ENCODE measurements at places on chromosomes 16 and 17.

DNA sequence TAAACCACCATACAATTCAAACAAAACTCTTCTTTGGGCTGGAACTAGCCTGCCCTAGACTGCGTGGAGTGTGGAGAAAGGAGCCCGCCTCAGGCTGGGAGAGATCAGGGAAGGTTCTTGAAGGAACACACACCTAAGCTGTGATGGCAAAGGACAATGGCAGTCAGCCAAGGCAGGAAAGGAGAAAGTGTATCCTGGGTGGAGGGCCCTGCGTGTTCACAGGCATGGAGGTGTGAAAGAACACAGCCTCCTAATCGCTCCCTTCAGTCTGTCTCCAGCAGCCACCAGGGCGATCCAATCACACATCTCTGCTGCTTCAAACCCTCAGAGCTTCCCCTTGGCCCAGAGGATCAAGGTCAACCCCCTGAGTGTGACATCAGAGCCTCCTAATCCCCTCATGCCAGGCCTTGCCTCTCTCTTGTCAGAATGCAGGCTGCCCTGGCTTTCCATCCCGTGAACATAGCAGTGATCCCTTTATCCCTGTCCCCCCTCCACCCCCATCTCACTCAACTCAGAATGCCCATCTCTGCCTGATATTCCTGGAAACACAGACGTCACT lies 173.0 kb downstream of the KATNIP start:
- no peak for DNase-seq

- DNase-seq: no peak
These were observed 28.2 kb upstream of the KPNB1 start for GRCh38 chr17:47621293-47622179.

DNA sequence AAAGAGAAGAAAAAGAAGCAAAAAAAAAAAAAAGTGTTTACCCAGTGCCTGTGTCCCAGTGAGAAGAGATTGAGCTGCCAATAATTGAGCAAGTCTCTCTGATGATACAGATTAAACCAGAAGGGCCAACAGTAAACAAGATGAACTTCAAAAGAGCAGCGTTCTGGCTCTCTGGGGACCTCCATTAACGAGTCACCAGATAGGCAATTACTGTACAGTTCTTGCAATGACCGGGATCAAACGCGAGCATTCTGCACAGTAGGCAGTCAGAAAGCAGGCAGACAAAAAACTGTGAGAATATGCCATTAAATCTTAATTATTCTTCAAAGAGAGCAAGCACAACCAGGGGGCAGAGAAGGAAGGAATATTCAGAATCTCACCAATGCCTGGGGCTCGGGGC lies 626.1 kb downstream of the TMEM114 start:
- DNase-seq: no peak

DNA sequence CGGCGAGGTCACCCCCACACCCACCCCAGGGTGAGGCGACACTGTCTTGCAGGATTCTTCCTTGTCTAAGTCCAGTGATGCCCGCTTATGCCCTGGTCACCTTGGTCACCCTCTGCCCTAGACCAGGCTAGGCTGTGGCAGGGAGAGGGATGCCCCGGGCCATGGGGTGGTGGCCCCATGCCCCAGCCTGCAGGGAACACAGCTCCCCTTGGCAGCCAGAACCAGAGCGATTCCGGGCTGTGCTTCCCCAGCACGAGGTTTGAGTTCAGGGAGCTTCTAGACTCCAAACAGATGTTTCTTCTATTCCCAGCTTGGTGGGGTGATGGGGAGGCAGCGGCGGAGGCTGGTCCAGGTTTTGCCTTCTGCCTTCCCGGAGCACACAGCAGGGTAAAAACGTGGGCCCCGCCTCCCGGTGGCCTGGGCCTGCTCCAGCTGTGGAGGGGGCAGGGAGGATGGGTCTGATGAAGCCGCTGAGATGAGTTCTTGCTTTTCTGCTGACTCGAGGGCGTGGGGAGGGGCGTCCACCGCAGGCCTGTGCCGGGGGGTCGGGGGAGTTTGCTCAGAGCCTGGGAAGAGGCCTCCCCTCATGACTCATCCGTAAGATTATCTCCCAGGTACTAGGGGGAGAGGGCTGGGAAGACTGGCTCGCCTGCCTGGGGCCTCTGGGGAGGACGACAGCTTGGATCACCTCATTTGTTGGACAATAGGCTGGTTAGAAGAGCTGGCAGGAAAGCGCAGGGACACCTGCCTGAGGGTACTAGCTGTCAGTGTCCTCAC lies 15.4 kb downstream of the SMTNL2 start:
- DNase-seq: no peak

DNA sequence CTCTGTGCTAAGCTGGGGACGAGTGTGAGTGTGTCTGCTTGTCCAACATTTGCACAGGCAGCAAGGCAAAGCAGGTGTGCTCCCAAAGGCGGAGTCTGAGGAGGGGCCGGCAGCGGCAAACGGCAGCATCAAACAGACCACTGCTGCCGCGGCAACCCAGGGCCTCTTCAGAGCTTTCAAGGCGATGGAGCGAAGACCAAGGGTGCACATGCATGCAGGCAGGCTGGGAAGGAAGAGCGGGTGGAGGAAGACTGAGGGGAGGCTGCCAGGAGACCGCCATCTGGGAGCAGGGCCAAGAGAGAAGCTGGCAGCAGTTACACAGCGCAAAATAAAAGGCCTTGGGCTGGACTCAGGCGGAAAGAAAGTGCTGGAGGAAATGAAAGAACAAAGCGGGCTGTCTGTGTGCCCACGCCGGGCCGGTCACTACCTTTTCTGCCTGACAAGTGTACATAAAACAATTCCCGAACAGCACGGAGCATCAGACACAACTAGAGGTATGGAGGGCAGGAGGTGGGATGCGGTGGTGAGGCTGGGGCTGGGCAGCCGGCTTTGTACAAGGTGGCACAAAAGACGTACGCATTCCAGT lies 8.5 kb downstream of the TIMM22 start:
- no peak for DNase-seq

GRCh38 chr17:38685491-38685890 lies 10.7 kb upstream of the EPOP start:
- DNase-seq: no peak

DNA sequence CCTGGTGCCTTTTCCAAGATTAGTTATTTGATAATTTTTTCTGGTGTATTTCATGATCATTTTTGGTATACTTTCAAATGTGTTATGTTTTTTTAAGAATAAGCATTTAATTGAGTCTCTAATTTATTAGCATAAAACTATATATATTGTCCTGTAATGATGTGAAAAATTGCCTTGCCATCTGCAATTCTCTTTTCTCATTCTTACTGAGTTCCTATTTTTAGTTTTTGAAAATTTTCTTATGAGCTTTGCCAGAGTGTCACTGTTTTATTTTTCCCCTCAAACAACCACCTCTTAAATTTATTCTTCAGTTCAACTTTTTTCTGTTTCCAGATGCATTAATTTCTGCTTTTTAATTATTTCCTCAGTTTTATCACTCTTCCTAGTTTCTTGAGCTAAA lies 59.3 kb downstream of the PRKCB start:
- no peak for DNase-seq

GRCh38 chr17:3221850-3222249 lies 14.4 kb downstream of the OR1A1 start:
- no peak for DNase-seq

GRCh38 chr16:85284141-85284817 lies 172.0 kb upstream of the CIBAR2 start:
- DNase-seq: no peak

DNA sequence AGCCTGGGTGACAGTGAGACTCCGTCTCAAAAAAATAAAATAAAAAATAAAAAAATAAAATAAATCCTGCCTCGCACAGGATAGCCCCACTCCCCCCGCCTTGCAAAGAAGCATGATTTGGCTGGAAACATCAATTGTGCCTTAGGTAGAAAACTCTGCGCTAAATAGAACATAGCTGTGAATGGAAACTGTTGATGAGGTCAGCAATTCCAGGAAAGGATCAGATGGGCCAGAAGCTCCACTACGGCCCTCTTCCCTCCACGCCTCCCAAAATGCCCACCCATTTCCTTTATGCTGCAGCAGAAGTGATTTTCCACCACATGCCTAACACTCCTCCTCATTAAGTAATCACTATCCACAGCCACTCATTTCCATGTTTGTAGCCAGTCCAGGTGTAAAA lies 473.4 kb downstream of the XYLT1 start:
- DNase-seq: no peak

- DNase-seq: no peak
These were observed 25.8 kb downstream of the SMTNL2 start for GRCh38 chr17:4610162-4610561.

- DNase-seq: no peak
These were observed 18.2 kb downstream of the METTL9 start for GRCh38 chr16:21617607-21618006.

DNA sequence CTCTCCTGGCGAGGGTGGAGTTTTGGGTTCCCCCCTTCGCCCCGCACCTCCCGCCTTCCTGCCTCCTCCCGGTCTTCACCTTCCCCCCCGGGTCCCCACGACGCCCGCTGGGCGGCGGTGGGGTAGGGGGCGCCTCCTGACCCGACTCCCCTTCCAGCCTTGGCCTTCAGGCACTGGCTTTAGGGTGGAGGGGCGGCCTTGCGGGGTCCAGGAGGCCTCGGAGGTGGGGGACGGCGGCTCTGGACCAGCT lies 2.4 kb downstream of the SLC16A3 start:
- DNase-seq: no peak

GRCh38 chr17:73446617-73447016 lies 134.8 kb upstream of the CDC42EP4 start:
- DNase-seq: no peak

DNA sequence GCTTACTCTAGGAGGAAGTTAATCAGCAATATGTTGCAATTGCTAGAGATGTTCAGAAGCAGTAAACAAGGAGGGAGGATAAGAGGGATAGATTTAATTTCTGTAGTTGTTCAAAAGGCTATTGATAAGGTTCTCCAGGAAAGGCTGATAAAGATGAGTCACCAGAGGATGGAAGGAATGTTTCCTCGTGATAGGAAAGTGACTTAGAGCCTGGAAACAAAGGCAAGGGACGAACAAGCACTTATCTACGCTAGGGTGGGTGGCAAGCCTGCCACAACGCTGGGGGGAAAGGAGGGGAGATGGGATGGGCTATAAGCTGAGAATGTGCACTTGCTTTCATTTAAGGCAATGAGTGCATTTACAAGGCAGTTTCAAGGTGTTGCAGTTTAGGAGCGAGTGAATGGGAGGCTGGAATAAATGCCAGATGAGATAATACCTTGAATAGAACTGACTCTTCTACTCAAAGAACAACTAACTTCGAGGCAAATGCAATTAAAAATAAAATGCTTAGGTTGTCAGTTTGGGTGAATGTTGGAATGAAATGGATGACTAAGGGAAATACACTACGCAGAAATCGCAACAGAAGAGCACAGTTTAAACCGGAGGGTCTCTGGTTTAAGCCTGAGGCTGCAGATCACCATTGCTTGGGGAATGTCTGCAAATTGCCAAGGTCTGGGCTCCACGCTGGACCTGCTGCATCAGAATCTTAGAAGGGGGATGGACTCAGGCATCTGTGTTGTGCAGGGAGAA lies 76.0 kb upstream of the RBBP6 start:
- DNase-seq: no peak

DNA sequence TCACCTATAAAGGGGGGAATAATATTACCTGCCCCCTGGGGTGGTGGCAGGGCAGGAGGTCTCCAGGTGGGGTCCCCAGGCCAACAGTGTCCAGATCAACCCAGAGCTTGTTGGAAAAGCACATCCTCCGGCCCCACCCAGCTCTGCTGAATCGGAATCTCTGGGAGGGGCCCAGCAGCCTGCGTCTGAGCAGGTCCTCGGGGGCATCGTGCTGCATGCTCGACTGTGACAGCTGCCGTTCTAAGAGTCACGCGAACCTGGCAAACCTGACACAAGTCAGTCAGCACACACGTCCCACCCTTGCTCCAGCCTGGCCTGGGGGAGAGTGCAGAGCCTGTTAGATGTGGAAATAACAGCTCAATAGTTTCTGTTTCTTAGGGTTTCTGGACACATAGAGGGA lies 72.3 kb downstream of the CRISPLD2 start:
- DNase-seq: no peak

- DNase-seq: no peak
These were observed 32.2 kb downstream of the MPHOSPH6 start for GRCh38 chr16:82137822-82138167.

DNA sequence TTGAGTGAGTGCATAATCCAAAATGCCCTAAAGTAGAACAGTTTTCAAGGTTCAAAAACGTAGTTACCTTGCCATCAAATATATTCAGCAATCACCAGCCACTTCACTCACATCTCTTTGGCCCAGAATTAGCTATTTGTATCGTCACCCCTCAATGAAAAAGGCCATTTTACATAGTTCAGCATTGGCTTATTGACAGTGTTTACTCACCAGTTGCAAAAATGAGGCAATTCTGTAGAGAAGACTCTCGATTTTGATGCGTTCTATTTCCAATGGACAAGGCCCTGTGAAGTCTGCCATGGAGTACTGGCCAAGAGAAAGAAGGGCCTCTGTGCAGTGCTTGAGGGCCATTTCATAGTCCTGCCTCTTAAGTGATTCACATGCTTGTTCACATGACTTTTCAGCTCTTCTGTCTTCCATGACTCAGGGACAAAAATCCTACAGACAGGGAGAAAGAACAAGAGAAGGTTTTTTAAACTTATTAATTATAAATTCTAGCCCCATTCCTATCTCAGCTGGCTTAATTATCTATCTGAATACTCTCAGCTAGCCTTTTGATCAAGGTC lies 26.5 kb downstream of the HELZ start:
- no peak for DNase-seq

DNA sequence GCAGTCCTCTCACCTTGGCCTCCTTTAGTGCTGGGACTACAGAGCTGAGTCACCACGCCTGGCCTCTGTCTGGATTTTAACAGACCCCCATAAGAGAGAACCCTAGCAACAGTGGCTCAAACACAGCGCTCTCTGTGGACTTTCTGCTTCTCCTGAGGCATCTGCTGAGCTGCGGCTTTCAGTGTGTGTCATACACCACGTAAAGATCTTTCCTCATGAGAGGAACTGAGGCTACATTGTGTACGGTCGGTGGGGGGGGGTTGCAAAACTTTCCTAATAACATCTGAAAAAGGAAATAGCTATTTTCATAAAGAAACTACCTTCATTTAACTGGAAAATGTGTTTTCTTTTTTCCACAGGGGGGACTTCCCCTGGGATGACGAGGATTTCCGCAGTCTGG lies 32.9 kb downstream of the DEF8 start:
- DNase-seq: no peak

DNA sequence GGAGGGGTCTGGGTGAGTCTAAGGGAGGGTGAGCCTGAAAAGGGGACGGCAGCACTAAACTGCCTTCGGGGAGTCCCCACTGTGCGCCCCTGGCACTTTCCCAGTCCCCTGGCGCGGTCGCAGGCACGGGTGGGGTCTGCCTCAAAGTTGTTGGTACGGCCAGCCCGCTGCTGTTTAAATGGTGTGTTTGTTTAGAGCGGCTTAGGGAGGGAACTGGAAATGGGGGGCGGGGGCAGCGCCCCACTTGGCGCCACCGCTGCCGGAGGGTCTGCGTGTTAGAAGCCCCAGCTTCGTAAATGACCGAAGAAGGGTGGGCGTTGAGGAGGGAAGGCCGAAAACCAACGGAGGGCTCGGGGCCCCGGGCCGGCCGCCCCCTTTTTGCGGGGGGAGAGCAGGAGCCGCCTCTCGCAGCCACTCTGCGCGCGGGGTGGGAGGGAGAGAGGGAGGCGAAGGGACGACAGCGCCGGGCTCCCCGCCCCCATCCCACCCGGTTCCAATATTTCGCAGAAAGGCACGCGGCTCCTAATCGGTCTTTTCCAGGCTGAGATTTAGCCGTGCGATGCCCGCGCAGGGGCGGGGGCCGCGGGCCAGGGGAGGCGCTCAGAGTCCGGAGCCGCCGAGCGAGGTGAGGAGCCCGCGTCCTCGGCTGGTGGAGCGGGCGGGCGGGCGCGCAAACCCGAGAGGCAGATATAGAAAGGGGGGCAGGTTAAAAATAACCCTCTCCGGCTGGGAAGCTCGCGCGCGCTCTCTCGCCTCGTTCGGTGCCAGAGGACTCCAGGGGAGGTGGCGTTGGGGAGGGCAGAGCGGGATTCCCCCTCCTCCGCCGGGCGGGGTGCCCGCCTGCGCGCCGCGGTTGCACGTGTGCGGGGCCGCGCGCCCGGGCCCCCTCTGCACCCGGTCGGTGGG lies 54.9 kb downstream of the SREBF1 start:
- DNase-seq: peak; percentile 35
